ENCODE measurements at places on chromosomes 3 and 15.

DNA sequence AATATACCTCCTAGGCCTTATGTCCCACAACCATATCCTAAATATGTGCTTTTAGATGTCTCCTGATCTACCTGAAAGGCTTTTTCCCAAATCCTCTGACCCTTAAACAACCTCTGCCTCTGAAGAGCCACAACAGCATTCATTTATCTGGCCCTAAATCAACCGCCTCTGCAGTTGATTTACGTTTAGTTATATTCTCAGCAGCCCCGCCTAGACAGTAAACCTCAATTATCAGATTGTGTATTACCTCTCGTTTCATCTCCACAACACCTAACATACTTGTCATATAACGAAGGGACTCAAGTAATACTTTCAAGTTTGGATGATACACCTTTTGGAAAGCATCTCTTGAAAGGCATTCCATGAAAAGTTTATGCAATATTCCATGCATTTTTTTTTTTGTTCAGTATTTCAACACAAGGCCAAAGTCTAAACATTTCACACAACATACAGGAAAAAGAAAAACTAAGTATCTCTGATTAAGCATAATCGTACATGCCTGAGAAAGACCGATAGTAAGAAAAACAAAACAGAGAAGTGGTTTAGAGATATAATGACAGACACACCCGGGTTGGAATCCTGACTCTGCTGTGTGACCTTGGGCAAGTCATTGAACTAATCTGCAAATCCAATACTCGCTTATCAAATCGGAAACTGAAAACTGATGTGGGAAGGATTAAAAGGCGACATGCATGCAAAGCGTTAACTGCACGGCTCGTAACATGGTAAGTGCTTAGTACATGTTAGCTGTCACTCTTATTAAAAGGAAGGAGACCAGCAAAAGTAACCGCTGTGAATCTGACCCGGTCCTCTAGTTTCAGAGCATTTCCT, 778 bp downstream of the CRBN start:
- no peak for DNase-seq

DNA sequence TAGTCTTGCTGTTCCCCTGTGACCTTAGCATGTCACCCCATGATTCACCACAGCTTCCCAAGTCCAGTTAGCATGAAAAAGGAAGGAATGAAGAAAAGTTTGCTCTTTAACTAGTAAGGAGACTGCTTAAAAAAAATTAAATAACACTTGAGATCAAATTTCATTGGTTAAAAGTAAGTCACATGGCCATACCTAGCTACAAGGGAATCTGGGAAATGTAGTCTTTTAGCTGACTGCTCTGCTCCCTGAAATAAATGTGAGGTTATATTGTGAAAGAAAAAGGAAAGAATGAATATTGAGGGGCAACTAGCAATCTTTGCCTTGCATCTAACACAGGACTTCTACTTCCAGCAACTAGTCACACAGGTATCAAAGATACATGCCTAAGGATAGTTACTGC, 84.7 kb upstream of the LRRN1 start:
- no peak for DNase-seq

GRCh38 chr3:102177075-102177755, 257.6 kb upstream of the ZPLD1 start:
- DNase-seq: no peak

GRCh38 chr3:33067484-33067883, 29.5 kb downstream of the GLB1 start:
- DNase-seq: no peak

DNA sequence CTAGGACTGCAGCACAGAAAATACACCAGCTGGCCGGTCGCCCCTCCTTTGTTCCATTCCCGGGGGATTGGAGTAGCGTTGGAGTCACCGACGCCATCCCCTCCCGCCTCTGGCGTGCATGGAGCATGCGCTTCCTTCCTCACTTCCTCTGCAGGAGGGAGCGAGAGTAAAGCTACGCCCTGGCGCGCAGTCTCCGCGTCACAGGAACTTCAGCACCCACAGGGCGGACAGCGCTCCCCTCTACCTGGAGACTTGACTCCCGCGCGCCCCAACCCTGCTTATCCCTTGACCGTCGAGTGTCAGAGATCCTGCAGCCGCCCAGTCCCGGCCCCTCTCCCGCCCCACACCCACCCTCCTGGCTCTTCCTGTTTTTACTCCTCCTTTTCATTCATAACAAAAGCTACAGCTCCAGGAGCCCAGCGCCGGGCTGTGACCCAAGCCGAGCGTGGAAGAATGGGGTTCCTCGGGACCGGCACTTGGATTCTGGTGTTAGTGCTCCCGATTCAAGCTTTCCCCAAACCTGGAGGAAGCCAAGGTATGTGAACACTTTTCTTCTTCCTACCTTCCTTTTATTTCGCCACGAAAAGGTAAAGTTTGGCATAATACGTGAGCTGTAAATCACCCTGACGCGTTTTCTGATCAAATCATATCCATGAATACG, at the start of gene SCG3:
Gene SCG3, plus strand, starts transcription at position 201 of the 661 bp plus-strand sequence. Its CDS starts 253 bp downstream, at position 454.
- peak; percentile 83 for DNase-seq

- DNase-seq: no peak
These were observed 29.1 kb downstream of the LIPC start for GRCh38 chr15:58460872-58461271.

GRCh38 chr15:96764946-96765345, 434.4 kb downstream of the NR2F2 start:
- DNase-seq: no peak

- DNase-seq: no peak
These were observed 8.6 kb downstream of the GPX1 start for GRCh38 chr3:49349348-49350114.

DNA sequence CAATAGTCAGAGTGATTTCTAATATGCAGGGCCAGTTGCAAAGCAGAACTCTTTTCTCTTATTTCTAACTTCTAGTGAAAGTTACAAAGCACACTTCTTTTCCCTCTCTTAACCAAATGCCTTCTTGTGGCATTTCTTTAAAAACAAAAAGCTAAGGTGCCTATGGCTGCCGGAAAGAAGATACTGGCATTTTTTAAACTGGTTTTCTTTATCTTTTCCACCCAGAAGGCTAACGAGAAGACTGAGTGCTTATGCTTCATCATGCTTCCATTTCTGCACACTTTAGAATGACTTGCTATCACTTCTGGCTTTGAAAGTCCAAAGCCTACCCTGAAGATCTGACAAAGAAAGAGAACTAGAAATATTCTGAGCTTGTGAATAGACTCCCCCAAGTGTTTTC, 141.3 kb downstream of the P2RY1 start:
- no peak for DNase-seq

GRCh38 chr15:41048397-41048796, 67.7 kb downstream of the INO80 start:
- no peak for DNase-seq

GRCh38 chr15:92097474-92098178, 244.1 kb downstream of the SLCO3A1 start:
- peak; percentile 58 for DNase-seq

GRCh38 chr3:197186887-197187588, 111.4 kb downstream of the DLG1 start:
- peak; percentile 62 for DNase-seq

GRCh38 chr3:158057666-158058065, 48.6 kb downstream of the SHOX2 start:
- DNase-seq: no peak

DNA sequence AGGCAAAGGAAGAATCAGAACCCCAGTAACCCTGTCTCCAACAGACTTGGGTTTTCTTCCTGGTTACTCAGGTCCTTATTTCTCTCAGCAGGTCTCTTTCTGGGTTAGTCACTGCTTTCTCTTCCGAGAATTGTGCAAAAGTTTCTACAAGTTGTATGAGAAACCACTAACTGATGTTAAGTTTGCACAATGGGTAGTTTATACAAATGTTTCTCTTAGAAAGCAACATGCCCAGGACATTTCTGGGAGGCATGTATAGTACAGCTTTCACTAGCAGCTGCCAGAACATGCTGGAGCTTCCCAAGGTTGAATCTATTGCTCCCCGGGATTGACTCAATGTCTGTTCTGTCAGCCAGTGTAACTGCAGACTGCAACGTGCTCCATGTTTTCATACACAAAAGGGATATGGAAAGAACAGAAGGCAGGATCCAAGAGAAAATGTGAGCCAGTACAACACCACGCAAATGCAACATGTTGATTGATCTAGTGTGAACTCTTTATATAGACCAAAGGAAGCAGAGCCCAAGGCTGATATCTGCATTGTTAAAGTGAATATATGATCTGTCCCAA, 887.8 kb downstream of the MCTP2 start:
- DNase-seq: no peak

DNA sequence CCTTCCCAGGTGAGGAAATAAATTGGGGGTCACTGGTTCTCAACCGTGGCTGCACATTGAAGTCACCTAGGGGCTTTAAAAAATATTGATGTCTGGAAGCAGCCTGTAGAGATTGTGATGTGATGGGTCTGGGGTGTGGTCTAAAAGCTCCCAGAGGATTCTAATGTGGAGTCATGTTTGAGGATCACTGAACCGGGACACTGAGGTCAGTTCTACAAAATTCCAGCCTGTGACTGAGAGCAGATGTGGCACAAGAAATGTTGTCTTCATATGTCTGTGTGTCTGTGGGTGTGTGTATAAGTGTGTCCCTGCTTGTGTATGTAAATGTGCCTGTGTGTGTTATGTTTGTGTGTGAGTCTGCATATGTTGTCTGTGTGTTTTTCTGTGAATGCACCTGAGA, 79.9 kb downstream of the TLE3 start:
- DNase-seq: no peak

DNA sequence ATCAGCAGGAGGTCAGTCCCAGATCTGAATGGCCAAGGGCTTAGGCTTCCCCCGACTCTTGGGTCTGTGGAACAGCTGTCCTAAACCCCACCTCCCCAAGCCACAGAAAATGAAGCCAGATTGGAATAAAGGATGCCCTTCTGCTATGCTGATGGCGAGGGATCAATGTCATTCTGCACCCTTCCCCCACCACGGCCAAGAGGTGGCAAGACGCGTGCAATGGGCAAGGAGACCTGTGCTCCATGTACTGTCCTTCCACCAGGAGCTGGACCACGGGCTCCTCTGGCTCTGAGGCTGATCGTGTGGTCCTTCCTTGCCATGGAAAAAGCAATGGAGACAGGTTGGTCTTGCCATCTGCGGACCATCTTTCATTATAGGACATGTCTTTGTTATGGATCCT, 32.6 kb upstream of the TBC1D21 start:
- no peak for DNase-seq

DNA sequence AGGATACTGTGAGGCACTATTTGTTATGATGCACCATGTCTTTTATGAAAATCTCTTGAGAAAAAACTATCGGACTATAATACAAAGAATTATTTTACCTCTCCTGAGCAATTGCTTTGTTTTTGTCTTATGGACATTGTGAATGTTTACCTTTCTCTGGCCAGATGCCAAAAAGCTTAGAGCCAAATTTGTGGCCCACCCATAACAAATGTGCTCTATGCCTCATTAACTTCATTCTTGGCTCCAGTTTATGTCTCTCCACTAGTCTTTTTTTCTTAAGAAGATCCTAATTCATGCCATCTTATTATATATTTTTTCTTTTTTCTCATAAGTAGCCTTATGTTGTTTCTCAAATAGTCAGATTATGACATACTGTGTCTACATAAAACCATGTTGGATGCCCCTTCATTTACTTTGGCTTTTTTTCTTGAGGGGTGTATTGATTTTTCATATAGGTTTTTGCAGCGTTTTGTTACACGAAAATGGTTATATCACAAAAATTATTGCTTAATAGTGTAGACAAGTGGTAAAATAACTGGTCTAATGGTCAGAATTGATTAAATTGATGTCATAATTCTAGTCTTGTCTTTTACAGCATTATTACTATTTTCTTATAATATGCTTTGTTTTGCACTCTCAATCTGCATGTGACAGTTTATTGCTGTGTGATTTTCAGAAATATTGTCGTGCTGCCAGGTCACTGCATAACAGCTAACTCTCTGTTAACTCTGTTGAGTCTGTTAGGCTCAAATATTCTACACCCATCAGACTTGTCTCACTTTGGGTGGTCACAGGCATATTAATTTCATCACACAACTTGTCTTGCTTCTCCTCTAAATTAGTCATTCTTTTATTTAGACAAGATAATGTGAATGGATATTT, 18.2 kb downstream of the SENP8 start:
- no peak for DNase-seq

DNA sequence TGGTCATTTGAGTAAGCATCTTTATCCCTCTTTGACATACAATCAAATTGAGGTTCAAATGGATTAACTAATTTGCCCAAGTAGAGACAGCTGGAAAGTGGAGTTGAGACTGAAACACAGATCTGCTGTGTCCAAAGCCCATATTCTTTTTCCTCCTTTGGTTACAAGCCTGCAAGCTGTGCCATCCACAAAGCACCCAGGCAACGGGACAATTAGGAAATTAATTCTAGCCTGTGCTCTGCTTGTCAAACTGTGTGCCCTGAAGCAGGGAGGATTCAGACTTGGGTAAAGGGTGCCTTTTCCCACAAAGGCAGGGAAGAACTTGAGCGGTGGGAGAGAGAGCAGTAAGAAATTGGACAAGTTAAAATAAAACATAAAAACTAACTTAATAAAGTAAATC, 127.9 kb downstream of the DTWD1 start:
- DNase-seq: no peak

GRCh38 chr3:195714380-195715011, 6.3 kb upstream of the MUC20 start:
- DNase-seq: no peak

GRCh38 chr3:34361921-34362320, 563.5 kb downstream of the PDCD6IP start:
- DNase-seq: no peak

- no peak for DNase-seq
These were observed 1097.8 kb downstream of the NAALADL2 start for GRCh38 chr3:175956964-175957363.

GRCh38 chr3:79233431-79234060, 534.3 kb downstream of the ROBO1 start:
- no peak for DNase-seq

GRCh38 chr3:152206243-152206760, 62.4 kb upstream of the MBNL1 start:
- DNase-seq: peak; percentile 55

DNA sequence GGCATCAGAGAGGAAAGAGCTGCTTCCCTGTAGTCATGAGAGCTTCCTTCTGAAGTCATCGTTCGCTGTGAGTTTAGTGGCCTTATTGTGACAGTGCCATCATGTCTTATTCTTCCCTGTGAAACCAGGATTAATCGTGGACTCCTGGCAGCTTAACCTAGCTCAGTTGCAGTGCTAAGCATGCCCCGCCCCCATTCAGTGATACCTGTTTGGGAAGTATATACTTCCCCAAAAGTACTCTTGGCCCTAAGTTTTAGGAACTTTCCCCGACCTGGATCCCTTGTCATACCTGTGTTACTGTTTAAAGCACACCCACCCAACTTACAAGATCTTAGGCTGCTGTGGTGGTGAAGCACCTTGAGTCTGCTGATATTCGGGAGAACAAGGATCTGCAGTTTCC, 32.1 kb upstream of the TIMP4 start:
- DNase-seq: no peak

DNA sequence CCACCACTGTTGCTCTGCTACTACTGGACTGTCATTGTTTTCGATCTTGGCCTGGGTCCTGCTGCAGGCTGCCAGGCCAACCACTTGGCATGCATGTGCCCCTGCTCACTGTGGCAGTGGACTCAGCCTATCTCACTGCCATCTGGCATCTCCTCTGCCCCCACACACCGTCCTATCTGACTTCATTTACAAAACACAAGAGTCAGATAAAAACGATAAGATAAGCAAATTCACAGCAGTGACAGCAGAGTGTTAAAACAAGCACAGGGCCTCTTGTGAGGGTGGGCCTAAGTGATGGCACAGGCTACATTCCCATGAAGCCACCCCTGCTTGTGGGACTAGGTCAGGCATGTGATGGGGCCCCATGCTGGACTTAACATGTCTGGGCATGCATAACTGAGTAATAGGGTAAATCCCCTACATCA, 68.1 kb downstream of the CRYGS start:
- DNase-seq: no peak

- no peak for DNase-seq
These were observed 12.5 kb downstream of the SH2D7 start for GRCh38 chr15:78104566-78105475.
